ENCODE measurements at places on chromosomes 1 and 21.

GRCh38 chr1:30896905-30897304, 11.7 kb downstream of the SDC3 start:
- DNase-seq, result no peak

DNA sequence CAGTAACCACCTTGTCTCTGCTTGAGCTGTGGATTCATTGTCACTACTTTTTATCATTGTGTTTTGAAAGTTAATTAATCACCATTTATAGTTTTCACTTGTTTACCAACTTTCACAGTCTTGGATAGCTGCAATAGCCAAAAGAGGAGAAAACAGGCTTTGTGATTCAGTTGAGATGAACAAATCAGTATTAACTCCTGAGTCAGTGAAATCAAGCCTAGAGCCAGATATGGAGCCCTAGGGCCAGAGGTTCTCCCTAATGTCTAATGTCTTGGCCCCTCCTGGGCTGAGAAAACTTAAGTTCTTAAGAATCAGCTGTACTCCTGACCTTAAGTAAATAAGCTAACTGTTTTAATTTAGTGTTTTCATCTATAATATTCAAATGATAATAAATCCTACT, 228.8 kb downstream of the DNM3 start:
- DNase-seq, result peak; percentile 29

DNA sequence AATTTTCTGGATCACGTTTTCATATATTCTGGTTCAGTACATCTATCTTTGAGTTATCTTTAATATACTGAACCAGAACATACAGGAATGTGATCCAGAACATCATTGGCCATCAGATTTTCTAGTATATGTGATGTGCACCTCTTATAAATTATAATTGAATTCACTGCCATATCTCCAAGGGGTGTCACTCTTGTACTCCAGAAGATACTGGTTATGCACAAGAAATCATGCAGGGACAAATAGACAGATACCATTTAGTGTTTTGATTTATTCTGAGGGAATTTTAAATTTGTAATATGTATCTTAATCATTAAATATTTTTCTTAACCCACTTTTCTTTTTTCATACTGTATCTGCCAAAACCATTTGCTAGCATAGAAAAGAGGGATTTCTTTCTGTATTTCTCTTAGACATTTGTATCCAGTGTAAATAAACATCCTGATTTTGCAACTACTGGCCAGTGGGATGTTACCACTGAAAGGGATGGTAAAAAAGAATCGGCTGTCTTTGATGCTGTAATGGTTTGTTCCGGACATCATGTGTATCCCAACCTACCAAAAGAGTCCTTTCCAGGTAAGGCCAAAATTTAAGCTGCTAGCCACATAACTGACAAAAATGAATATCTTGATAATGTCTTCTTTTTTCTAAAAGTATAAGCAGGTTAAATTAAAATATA, 16.7 kb downstream of the FMO3 start:
- DNase-seq, result no peak

GRCh38 chr1:235277709-235278108, 50.3 kb downstream of the ARID4B start:
- DNase-seq, result no peak

GRCh38 chr21:26845066-26845758, at the start of gene ADAMTS1:
Gene ADAMTS1 (minus strand): TSS chr21:26845409. CDS start chr21:26844954, 455 bp downstream.
- DNase-seq, result peak; percentile 55
